ENCODE measurements at places on chromosomes 5 and 9.

DNA sequence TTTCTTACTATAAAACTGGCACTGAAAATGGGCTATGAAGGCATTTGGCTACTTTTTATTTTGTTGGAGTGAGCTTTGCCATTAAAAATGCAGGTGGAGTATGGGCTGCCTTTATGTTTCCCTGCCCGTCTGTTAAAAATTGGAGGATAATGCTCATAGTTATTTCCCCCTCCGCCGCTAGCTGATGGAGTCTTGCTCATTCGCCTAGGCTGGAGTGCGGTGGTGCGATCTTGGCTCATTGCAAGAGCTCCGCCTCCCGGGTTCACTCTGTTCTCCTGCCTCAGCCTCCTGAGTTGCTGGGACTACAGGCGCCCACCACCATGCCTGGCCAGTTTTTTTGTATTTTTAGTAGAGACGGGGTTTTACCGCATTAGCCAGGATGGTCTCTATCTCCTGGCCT lies 8.6 kb downstream of the G3BP1 start:
- DNase-seq = no peak

- DNase-seq = no peak
Measured at GRCh38 chr9:91725651-91726050, 224.4 kb downstream of the ROR2 start.

DNA sequence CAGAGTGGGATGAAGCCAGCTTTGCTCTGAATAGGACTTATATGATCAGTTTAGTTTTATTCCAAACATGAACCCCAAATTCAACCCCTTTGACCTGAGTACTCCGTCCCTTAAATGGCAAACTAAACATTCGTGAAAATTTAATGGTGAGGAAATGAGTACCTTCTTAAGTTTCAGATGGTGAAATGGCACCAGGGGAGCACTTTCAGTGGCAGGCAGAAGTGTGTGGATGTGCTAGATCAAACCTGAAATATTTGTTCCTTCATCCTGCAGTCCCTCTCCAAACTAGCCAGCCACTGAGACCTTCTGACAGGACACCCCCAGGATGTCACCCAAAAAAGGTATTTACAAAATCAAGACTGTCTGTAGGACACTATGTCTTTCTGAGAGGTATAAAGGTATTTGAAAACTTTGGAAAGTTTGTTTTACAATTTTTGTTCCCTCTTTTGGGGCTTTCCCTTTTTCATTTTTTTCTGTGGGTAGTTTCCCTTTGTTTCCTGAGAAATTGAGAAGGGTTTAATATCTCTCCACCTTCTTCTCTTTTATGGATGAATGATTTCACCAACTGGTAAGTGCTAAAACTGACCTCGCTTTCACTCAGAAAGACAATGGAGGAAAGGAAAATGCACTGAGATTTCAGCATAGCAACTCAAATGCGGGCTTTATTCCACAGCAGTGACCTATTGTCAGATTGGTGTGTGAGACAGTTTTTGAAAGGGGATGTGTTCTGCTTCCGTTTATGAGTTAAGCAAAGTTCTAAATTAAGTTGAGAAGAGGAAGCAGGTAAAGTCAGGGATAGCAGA lies 127.1 kb downstream of the TMC1 start:
- no peak for DNase-seq

- DNase-seq = no peak
Measured at GRCh38 chr5:66498791-66499207, 97.4 kb upstream of the MAST4 start.

DNA sequence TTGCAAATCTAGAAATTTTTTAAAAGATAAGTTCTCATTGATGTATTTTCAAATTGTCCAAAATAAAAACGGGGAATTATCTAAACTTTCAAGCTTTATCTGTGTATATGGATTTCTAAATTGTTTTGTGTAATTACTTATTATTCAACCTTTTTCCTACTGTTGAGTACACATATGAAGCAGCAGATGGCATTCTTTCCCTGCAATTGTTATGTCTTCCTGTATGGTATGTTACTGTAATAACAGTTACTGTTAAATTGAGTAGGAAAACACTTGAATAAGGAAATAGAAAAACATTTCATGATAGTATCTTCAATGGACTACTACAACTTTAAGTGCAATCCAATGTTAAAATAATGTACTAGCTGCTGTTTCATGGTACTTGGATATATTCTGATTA lies 124.8 kb downstream of the RANBP17 start:
- no peak for DNase-seq

DNA sequence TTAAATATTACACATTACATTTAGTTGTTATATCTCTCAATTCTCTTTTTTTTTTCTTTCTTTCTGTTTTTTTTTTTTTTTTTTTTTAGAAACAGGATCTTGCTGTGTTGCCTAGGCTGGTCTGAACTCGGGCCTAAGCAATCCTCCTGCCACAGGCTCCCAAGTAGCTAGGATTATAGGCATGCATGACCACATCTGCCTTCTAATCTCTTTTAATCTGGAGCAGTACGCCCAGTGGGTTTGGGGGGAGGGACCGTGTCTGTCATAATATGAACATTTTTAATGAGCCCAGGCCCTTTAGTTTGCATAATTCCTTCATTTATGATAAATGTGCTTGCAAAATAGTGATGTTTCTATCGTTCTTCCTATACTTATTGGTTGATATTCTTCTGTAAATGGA lies 10.3 kb downstream of the RHOBTB3 start:
- no peak for DNase-seq

DNA sequence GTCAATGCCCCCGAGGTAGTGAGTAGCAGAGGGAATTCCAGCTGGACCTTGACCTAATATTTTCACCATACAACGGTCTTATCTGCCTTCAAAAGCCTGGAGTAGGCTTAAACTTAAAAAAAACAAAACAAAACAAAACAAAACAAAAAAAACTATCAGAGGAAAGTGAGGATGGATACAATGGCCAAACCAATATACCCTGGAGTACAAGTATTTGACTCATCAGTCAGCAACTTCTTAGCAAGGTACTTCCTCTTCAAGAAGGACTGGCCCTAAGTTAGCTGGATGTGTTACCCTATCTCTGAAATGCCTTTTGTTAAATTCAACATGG lies 160.6 kb upstream of the GNA14 start:
- DNase-seq = no peak

DNA sequence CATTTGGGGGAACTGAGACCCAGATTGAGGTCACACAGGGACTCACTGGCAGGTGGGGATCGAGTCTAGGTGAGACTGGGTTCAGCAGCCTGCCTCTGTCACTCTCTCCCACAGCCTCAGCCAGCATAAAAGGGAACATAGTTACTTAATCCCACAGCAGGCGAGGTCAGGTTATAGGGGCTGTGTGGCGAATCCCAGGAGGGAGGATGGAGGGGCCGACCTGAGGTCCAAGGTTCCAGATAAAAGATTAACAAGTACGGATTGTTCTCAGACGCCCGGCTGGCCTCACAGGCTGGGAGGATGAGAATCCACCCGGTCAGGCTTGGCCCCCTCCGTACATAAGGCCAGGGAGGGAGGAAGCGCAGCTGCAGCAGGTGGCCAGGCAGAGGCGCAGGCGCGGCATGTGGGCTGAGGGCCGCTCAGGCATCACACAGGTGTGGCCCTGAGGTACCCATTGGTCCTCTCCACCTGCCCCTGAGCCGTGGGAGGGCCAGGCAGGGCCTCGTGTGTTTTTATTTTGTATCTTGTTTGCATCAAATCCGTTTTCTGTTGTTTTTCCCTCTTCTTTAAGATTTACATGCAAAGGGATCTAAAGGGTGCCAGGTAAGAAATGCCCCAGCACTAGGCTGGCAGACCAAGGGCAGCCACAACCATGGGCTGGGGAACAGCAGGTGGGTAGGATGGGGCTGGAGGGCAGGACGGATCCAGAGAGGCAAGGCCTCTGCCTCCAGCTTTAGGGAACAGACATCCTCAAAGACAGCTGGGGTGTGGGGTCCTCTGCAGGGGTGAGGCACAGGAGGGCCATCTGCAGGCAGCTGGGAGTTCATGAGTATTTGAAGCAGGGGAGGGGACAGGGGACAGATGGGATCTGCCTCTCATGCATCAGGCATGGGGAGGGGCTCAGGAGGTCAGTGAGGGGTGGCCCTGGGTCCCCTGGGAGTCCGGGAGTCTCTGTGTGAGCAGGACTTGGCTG lies 3.6 kb downstream of the SUSD3 start:
- DNase-seq = no peak

DNA sequence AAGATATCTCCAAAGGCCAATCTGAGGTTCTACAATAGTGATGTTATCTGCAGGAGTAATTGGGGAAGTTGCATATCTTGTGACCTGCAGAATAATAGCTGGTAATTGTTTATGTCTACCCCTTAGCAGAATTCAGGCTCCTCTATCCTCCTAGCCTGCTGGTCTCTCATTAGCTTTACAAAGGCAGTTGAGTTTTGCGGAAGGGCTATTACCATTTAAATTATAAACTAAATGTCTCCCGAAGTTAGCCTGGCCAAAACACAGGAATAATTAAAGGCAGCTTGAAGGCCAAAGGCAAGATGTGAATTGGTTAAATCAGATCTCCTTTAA lies 168.7 kb downstream of the TTC39B start:
- DNase-seq = no peak

GRCh38 chr5:169909945-169910344 lies 70.3 kb downstream of the INSYN2B start:
- no peak for DNase-seq

DNA sequence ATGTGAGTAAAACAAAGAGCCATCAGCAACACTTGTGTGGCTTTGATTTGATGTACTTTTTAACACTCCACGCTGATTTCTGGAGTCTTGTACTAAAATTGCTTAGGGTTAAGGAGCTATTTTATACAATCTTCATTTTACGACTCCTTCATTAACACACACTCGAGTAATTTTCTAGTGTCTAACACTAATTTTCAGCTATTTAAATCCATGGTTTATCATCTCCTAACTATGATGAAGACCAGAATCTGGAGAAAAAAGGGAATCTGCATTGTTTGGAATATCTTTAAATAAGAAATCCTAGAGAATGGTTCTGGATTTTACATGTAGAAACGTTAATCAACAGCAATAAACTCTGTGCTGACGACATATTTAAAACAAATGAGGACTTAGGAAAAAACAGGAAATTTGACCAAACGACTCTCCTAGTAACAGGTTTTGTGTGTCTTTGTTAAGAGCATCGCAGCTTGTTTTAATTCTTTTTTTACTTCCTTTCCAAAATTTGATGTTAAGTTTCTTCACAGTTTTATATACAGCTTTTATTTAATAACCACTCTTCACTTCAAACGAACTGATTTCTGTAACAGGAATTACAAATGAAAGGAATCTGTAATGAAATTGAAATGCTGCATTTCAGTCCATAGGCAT lies 138.5 kb downstream of the AOPEP start:
- no peak for DNase-seq

DNA sequence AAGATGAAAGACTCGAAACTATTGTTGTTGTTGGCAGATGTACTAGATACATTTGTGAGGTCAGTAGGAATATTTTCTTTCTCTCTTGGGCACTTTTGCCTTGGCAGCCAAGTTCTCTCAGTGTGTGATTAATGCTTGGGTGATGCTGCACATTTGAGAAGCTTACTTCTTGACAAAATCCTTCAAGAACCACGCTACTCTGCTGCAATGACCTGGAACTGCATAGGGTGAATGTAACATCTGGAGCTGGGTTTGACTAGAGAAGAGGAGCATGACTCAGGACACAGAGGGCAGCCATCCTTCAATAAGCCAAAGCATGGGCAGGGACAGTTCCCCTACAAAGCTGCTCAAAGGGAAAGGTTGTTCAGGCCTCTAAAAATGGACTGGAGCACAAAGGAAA lies 75.5 kb upstream of the PUM3 start:
- DNase-seq = no peak

DNA sequence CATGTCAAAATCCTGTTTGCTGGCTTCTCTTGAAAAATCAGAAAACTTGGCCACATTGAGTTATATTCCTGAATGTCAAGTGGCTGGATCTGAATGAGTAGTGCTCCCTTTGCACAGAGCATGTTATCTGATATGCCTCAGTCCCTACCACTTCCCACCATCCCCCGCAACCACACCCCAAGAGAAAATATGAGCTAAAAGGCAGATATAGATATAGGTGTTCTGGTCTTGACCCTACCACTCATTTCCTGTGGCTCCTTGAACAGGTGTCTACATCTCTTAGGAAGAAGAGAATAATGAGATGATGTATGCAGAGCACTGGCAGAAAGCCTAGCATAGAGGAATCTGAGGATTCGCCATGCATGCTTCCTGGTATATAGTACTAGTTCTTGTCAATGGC lies 6.6 kb upstream of the CYSTM1 start:
- DNase-seq = no peak

GRCh38 chr9:93093877-93094657 lies 1.9 kb upstream of the CARD19 start:
- DNase-seq = no peak

GRCh38 chr5:15290953-15291352 lies 209.0 kb upstream of the FBXL7 start:
- no peak for DNase-seq
